ENCODE measurements at places on chromosomes 4 and X. TPM values are rescaled to one million over a fixed set of nuclear protein-coding genes. Genes with fewer than 3 reads are reported as not detected.

- peaks cover 8% of the 10 kb centered on the region for H3K36me3 ChIP-seq
- peak; percentile 38 for DNase-seq
- H3K27ac ChIP-seq, result no peak overlapping the region
- no peaks in the 10 kb centered on the region for H3K27me3 ChIP-seq
- H3K4me1 ChIP-seq, result no peaks in the 10 kb centered on the region
Observed at GRCh38 chr4:173436149-173436579, 37.2 kb upstream of the SCRG1 start.

GAB1 gene
- 4.8 TPM for polyA plus RNA-seq

DNA sequence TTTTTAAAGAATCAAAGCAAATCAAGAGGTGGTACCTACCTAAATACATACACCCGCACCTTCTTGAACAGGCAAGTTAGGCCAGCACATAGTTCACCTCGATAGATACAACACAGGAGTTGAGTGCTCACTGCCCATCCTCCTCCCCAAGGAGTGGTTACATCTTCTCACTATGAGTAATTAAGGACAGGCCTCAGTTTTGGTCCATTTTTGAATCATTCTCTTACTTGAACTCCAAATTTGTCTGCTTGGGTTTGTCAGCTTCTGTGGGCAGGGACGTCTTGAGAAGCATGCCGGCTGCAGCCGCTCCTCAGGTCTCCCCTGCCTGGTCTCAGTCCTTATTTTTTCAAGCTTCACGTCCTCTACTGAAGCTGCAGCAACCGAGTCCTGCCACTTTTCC is 190.6 kb upstream of the RBPJ start:
- H3K4me1 ChIP-seq, result no peaks in the 10 kb centered on the region
- H3K27ac ChIP-seq, result no peak overlapping the region
- DNase-seq, result no peak
- H3K4me3 ChIP-seq, result no peak overlapping the region

MAGEB2 gene
- polyA plus RNA-seq, result not detected

DNA sequence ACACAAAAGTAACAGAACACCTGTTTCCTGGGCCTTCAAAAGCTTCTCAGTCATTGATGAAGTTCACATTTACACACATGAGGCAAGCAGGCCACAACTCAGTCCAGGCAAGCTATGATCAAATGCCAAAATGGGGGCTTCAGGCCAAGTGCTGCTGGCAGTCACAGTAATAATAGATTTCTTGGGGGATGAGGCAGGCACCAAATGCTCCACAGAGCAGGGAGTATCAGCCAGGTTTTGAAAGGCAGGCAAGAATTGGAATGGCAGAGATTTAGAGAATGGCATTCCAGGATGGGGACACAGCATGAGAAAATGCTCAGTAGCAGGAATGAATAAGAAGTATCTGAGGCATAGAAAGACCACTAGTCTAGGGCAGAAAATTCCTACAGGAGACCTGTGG is 52.8 kb downstream of the GRIA3 start:
- no peaks in the 10 kb centered on the region for H3K36me3 ChIP-seq
- no peaks in the 10 kb centered on the region for H3K27me3 ChIP-seq
- DNase-seq, result no peak
- no peak overlapping the region for H3K4me3 ChIP-seq

- no peaks in the 10 kb centered on the region for H3K36me3 ChIP-seq
- no peak overlapping the region for H3K27ac ChIP-seq
- no peaks in the 10 kb centered on the region for H3K27me3 ChIP-seq
- H3K4me3 ChIP-seq, result no peak overlapping the region
- H3K4me1 ChIP-seq, result no peaks in the 10 kb centered on the region
Observed at GRCh38 chrX:48779399-48779798, 7.0 kb upstream of the GATA1 start.

DNA sequence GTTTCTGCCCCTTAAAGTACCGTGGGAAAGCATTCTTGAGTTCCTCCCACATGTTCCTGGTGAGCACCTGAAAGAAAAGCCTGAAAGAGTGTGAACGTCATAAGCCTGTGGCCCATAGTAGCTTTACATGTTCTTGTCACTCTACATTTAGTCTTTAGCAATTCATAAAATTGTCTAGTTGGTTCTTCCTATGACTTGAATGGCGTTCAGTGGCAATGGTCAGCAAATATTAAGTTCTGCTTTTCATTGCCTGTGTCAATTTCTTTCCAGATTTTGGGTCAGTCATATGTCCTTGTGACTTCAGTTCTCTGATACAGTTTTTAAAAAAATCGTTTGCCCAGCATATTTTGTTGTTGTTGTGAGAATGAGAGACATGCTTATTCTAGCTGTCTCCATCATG is 650.0 kb upstream of the BOD1L1 start:
- no peaks in the 10 kb centered on the region for H3K27me3 ChIP-seq
- DNase-seq, result no peak
- no peak overlapping the region for H3K27ac ChIP-seq
- no peak overlapping the region for H3K4me3 ChIP-seq
- no peaks in the 10 kb centered on the region for H3K4me1 ChIP-seq

GPR78 gene
- polyA plus RNA-seq, result 0.31 TPM

BRCC3 gene
- 11.8 TPM for polyA plus RNA-seq

- no peaks in the 10 kb centered on the region for H3K27me3 ChIP-seq
- H3K4me3 ChIP-seq, result peak overlapping the region; percentile 44
- no peak for DNase-seq
- peaks cover 20% of the 10 kb centered on the region for H3K4me1 ChIP-seq
- no peaks in the 10 kb centered on the region for H3K36me3 ChIP-seq
Observed at GRCh38 chr4:80197601-80198440, 518 bp downstream of the PRDM8 start.

GRCh38 chr4:9847968-9848748 is 66.7 kb downstream of the DRD5 start:
- no peak for DNase-seq
- H3K36me3 ChIP-seq, result no peaks in the 10 kb centered on the region
- H3K27ac ChIP-seq, result no peak overlapping the region
- H3K4me1 ChIP-seq, result no peaks in the 10 kb centered on the region
- no peaks in the 10 kb centered on the region for H3K27me3 ChIP-seq
- H3K4me3 ChIP-seq, result no peak overlapping the region

DNA sequence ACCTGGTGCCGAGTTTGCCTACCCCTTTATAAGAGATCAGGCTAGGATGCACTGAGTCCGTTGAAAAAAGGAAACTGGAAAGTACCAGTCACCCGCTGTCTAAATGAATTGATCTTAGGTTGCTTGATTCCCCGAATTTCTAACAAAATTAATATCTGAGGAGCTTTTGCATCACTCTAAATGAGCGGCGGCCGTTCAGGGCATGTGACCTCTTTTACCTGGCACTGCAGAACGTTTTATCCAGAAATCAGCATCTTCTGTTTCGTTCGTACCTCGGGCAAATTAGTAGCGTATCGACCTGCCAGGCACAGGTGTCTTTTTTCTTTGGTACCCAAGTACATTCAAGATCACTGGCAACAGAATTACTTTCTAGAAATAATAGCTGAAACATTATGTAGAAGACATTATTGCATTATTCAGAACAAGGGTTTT is 876 bp downstream of the KLHL2 start:
- peaks cover 12% of the 10 kb centered on the region for H3K4me1 ChIP-seq
- no peak for DNase-seq
- H3K36me3 ChIP-seq, result no peaks in the 10 kb centered on the region
- H3K27ac ChIP-seq, result peak overlapping the region; percentile 98

PLA2G12A gene
- 7.5 TPM for polyA plus RNA-seq

LEF1 gene
- 0.81 TPM for polyA plus RNA-seq

- DNase-seq, result no peak
- no peak overlapping the region for H3K27ac ChIP-seq
- no peaks in the 10 kb centered on the region for H3K4me1 ChIP-seq
- H3K4me3 ChIP-seq, result no peak overlapping the region
- no peaks in the 10 kb centered on the region for H3K27me3 ChIP-seq
Observed at GRCh38 chr4:158005021-158005420, 167.8 kb downstream of the GASK1B start.

SPATA18 gene
- polyA plus RNA-seq, result 3.3 TPM

- no peaks in the 10 kb centered on the region for H3K27me3 ChIP-seq
- H3K36me3 ChIP-seq, result no peaks in the 10 kb centered on the region
- H3K4me1 ChIP-seq, result no peaks in the 10 kb centered on the region
Observed at GRCh38 chr4:186900232-186900900, 176.7 kb upstream of the FAT1 start.

- DNase-seq, result no peak
- no peak overlapping the region for H3K4me3 ChIP-seq
- H3K36me3 ChIP-seq, result no peaks in the 10 kb centered on the region
- no peaks in the 10 kb centered on the region for H3K27me3 ChIP-seq
- no peak overlapping the region for H3K27ac ChIP-seq
Observed at GRCh38 chrX:140949233-140949632, 53.2 kb upstream of the SPANXB1 start.

XAGE1A gene
- not detected for polyA plus RNA-seq

DNA sequence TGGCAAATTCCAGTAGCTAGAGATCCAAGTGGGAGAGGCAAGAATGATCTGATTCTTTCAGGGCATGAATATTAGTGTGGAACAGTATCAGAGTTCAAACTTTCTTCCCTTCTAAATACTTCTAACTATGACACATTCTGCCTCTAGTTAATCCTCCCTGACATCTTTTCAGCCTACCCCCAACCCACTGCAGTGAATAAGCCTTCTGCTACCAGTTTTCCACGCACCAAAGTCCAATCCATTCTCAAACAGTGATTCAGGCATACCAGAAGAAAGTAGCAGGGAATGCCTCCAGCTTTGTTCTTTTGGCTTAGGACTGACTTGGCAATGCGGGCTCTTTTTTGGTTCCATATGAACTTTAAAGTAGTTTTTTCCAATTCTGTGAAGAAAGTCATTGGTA is 155.4 kb upstream of the FTHL17 start:
- no peaks in the 10 kb centered on the region for H3K27me3 ChIP-seq
- H3K36me3 ChIP-seq, result no peaks in the 10 kb centered on the region
- H3K4me1 ChIP-seq, result no peaks in the 10 kb centered on the region
- no peak for DNase-seq
- H3K4me3 ChIP-seq, result no peak overlapping the region

C1QTNF7 gene
- 1.4 TPM for polyA plus RNA-seq

ARHGAP36 gene
- not detected for polyA plus RNA-seq

NPY2R gene
- not detected for polyA plus RNA-seq

- H3K27ac ChIP-seq, result no peak overlapping the region
- no peak overlapping the region for H3K4me3 ChIP-seq
- no peaks in the 10 kb centered on the region for H3K27me3 ChIP-seq
- no peaks in the 10 kb centered on the region for H3K36me3 ChIP-seq
Observed at GRCh38 chrX:25968920-25969319, 169.2 kb upstream of the MAGEB18 start.

HNRNPDL gene
- polyA plus RNA-seq, result 204 TPM

- DNase-seq, result no peak
- no peak overlapping the region for H3K4me3 ChIP-seq
- H3K36me3 ChIP-seq, result peaks cover 50% of the 10 kb centered on the region
- H3K27me3 ChIP-seq, result no peaks in the 10 kb centered on the region
Observed at GRCh38 chr4:168440442-168441264, 39.6 kb downstream of the DDX60L start.

GRCh38 chr4:123836851-123837595 is 440.4 kb downstream of the SPRY1 start:
- no peaks in the 10 kb centered on the region for H3K36me3 ChIP-seq
- no peak overlapping the region for H3K4me3 ChIP-seq
- H3K27ac ChIP-seq, result peak overlapping the region; percentile 3
- no peaks in the 10 kb centered on the region for H3K27me3 ChIP-seq
- peaks cover 8% of the 10 kb centered on the region for H3K4me1 ChIP-seq

PAGE1 gene
- polyA plus RNA-seq, result not detected

DNA sequence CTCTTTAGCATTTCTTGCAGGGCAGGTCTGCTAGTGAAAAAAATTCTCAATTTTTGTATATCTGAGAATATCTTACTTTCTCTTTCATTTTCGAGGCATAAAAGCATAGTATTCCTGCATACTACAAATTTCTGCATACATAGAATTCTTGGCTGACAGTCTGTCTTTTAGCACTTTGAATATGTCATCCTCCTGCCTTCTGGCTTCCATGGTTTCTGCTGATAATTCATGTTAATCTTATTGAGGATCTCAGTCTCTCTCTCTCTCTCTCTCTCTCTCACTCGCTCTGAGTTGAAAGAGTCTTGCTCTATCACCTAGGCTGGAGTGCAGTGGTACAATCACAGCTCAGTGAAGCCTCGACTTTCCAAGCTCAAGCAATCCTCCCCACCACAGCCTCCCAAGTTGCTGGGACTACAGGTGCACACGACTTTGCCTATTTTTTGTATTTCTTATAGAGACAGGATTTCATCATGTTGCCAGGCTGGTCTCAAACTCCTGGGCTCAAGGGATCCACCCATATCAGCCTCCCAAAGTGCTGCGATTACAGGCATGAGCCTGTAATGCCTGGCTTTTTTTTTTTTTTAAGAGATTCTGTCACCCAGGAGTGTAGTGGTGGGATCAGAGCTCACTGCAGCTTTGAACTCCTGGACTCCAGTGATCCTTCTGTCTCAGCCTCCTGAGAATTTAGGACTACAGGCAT is 161.3 kb downstream of the FNIP2 start:
- H3K27me3 ChIP-seq, result no peaks in the 10 kb centered on the region
- no peak overlapping the region for H3K27ac ChIP-seq
- DNase-seq, result no peak
- no peak overlapping the region for H3K4me3 ChIP-seq
- H3K36me3 ChIP-seq, result no peaks in the 10 kb centered on the region

GRCh38 chr4:42371305-42372252 is 25.7 kb upstream of the SHISA3 start:
- DNase-seq, result no peak
- no peaks in the 10 kb centered on the region for H3K27me3 ChIP-seq
- no peaks in the 10 kb centered on the region for H3K36me3 ChIP-seq
- H3K4me1 ChIP-seq, result no peaks in the 10 kb centered on the region
- H3K27ac ChIP-seq, result no peak overlapping the region

- no peaks in the 10 kb centered on the region for H3K27me3 ChIP-seq
- no peaks in the 10 kb centered on the region for H3K4me1 ChIP-seq
- no peak overlapping the region for H3K4me3 ChIP-seq
Observed at GRCh38 chrX:114344756-114345349, 239.0 kb upstream of the HTR2C start.

DNA sequence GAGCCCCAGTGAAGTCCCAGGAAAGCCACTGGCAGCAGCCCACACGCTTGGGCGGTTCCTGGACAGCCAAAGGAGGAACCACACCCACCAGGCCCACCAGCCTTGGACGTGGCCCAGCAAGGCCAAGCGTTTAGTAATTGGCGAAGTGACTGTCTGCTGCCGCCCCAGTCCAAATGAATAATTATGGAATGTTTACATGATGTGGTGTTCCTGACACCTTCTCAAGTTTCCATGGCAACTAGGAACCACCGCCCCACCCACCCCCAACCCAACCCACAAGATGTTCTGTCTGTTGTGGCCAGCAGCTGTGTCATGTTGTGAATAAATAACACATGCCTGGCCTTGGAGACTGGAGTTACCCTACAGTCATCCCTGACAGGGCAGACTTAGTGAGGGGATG is 22.3 kb downstream of the APLN start:
- no peaks in the 10 kb centered on the region for H3K36me3 ChIP-seq
- H3K4me1 ChIP-seq, result no peaks in the 10 kb centered on the region
- H3K4me3 ChIP-seq, result no peak overlapping the region
- no peak for DNase-seq
- no peaks in the 10 kb centered on the region for H3K27me3 ChIP-seq
